ENCODE measurements at places on chromosomes 6 and 20.

GRCh38 chr6:132795461-132795860 is 3.0 kb downstream of the SLC18B1 start:
- no peak for DNase-seq

DNA sequence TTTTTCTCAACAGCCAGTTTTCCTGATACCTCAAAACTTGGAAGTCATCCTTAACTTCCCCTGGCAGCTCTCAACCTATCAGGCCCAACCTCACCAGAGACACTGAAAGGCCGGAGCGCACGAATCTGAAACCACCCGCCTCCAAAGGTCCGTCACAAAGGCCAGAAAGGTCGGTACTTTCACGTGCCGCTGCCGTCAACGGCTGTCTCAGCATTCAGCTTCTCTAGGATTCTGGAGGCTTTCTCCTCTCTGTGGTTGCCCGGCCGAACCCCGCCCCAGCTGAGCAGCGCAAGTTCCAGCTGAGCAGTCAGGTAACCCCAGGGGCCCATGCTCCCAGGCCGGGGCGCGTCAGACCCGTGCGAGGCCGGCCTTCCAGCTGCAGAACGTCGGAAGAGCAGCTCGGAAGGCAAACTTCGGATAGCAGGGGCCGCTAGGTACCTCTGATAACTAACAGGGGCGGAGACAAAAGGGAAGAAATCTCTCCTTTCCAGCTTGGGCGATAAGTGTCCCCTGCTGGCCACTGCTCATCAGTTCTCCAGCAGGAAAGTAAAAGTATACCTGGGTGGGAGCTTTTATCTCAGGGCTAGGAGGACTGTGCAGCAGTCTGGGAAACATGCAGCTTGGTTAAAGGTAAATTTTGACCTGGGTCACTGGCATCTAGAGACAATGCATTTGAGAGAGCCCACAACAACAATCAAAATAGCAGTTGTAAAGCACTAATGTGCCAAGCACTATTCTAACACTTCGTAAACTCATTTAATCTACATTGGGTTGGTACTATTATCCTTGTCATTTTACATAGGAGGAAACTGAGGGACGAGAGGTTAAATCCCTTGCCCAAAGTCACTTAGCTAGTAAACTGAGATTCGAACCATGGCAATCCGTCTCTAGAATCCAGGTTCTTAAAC is 16.1 kb downstream of the ZSCAN12 start:
- DNase-seq, result no peak

DNA sequence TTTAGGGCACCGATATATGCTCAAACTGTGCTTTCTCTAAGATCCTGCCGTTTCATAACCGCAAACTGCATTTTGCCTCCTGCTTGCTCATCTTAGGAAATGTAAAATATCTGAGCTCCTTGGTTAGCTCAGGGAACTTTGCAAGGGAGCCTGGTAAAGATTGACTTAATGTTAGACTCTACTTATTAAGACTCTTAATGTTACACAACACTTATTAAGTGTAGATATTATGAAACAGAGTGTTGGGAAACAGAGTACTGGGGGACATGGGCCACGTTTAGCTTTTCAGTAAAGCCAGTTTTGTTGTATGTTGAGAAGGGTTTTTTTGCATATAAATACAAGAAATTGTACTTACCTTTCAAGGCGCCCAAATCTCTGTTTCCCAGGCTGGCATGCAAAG is 1.9 kb downstream of the LTV1 start:
- no peak for DNase-seq

DNA sequence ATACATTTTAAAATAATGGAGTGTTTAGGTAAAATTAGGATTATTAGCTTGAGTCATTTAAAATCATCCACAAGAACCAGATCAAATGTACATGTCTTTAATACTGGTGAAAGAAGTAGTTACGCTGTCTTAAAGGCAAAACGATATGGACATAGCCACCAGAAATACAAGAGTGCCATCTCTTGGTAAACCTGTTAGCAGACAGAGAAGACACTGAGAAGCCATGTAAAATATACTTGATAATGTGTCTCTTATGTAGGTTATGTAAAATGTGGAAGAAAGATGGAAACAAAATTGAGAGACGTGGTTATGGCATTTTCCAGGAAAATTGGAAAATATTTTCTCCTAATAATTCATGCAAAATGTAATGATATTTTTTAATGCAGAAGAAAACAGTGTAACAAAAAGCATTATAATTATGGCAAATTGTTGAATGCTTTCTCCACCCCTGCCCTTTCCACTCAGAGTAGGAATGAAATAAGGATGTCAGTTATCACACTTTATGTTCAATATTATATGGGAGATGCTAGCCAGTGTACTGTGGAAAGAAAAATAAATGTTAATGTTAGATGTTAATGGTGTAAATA is 12.2 kb upstream of the SLC17A2 start:
- no peak for DNase-seq

- no peak for DNase-seq
These were observed 37.6 kb upstream of the CD83 start for GRCh38 chr6:14079971-14080370.

GRCh38 chr20:37841389-37841788 is 61.5 kb upstream of the VSTM2L start:
- no peak for DNase-seq

- DNase-seq, result no peak
These were observed 20.1 kb upstream of the PLEKHG1 start for GRCh38 chr6:150579611-150580010.

- peak; percentile 73 for DNase-seq
These were observed at the start of gene TRMT11 for GRCh38 chr6:125986301-125987025. Gene TRMT11 (plus strand): TSS chr6:125986540. CDS start chr6:125986551, 11 bp downstream.

- no peak for DNase-seq
These were observed 187.0 kb upstream of the TAB2 start for GRCh38 chr6:149130508-149130907.

GRCh38 chr6:15501826-15502445 is 160.9 kb downstream of the DTNBP1 start:
- no peak for DNase-seq

DNA sequence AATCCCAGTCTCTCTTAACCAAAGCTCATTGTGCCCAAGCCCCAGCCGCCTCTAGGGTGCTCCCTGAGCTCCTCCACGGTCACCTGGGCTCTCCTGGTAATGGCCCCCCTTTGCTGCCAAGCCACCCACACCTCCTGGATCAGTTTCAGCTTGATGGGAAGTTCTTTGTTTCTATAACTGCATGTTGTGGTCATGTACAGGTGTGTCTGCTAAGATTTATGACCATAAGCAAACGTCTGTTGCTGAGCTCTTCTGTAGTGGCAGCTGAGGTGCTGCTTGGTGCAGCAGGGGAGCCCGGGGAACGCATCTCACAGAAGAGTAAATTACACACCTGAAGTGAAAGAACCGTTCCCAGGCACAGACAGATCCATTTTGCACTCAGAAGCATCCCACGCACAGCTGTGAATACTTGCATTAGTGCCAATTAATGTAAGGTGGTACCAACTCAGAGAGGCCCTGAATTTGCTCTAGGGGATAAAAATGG is 194.6 kb upstream of the ARID1B start:
- DNase-seq, result no peak

- DNase-seq, result no peak
These were observed 8.2 kb downstream of the BACH2 start for GRCh38 chr6:90288404-90288803.

GRCh38 chr20:13262671-13263360 is 41.7 kb downstream of the ISM1 start:
- DNase-seq, result no peak

- DNase-seq, result no peak
These were observed 121.1 kb downstream of the CDC5L start for GRCh38 chr6:44508646-44509045.

DNA sequence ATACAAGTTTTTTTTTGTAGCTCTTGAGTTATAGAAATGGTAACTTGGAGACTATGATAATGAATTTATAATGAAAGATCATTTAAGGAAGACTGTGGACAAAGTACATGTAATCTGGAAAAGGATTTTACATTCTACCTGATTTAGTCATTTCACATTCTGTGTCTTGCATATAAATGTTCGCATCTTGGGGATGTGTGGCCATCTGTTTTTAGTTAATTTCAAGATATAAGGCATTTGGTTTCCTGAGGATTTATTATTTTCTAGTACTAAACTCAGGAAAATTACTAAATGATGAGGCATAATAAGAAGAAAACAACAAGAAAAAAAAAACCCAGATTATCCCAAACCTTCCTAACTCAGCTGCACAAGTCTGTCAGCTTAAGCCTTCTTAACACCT is 112.7 kb upstream of the PRL start:
- DNase-seq, result no peak

GRCh38 chr6:118122161-118122725 is 215.2 kb downstream of the SLC35F1 start:
- no peak for DNase-seq

GRCh38 chr6:145735356-145736165 is at the start of gene EPM2A:
Gene EPM2A (minus strand): TSS chr6:145735520. CDS start chr6:145735498, 22 bp downstream.
- peak; percentile 57 for DNase-seq

GRCh38 chr6:143135797-143136561 is 75.3 kb downstream of the AIG1 start:
- DNase-seq, result no peak

DNA sequence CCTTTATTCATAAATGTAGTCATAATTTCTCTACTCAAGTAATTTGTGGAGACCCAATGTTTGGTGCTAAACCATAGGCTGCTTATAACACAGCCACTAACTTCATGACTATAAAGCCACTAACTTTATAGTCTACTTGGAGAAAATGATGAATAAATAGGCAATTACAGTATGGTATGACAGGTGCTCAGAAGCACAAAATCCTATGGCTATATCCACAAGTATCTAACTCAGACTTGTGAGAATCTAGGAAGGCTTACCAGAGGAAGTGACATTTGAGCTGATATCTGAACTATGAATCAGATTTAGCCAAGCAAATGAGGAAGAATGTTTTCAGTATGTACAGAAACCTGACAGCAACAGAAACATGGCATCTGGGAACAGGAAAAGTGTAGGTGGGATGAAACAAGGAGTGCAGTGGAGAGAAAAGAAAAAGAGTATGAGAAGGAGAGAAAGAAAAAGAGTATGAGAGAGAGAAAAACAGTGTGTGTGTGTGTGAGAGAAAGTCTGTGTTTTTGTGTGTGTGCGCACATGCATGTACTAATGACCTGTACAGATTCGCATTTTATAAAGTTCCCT is 59.9 kb downstream of the REV3L start:
- no peak for DNase-seq

GRCh38 chr6:19478273-19478672 is 358.9 kb upstream of the ID4 start:
- no peak for DNase-seq

DNA sequence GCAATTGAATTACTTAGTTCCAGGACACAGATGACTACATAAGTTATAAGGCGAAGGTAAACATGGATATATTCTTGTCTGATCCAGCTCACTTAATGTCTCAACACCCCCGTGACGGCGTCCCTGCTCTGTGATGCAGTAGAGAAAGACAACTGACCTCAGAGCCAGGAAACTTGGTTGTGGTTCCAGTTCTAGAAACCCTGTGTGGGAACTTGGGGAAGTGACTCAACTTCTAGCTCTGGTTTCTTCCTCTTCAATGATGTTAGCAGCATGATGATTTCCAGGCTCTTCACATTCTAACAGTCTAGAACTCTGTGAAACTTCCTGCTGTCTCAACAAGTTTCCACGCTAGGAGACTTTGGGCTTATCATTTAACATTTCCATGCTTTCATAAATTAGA is 18.4 kb downstream of the LAMA4 start:
- peak; percentile 54 for DNase-seq

- no peak for DNase-seq
These were observed 1075.6 kb downstream of the HACE1 start for GRCh38 chr6:103784117-103784516.

DNA sequence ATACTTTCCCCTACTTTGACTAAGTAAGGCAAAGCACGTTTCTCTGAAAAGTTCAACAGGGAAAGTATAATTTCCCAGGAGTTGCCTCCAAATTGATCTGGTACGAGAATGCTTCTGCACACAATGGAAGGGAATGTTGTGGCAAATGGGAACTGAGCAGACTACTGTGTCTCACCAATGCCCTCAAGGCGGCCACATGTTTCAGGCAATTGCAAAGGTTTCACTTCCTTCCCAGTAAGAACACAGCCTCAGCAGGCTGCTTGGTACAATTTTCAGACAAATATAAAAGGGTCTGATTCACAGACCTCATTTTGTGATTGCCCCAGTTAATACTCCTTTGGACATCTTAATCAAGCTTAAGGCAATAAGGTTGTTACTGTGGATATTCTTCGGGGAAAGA is 71.2 kb downstream of the KIAA0319 start:
- no peak for DNase-seq

DNA sequence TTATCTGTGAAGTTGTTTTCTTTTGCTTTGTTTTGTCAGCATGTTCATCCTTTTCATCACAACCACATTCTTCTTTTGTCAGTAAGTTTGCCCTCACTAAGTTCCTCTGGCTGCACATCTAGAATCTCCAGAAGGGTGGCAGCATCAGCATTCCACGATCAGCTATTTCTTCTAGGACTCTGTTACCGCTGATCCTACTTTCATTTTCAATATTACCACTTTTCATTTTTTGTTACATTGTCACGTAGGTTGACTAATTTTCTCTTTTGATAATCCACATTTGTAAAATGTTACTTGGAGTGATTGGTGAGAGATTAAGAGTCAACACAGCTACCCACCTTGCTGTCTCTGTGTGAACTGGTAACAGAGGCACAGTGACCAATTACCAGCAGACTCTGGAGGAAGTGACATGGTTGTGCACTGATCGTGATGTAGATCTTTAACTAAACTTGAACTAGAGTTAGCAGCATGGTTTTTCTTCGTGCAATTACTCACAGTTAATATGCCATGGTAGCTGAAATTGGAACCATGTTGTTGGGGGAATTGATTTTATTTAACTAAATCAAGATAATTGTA is 307.9 kb upstream of the SLC35B3 start:
- DNase-seq, result no peak

All from stimulated activated CD8-positive, alpha-beta memory T cell treated with anti-CD3 and anti-CD28 coated beads, Interleukin-2, amount 100 ng/mL, for 48 hours (primary cell).